Activated T-cell treated with anti-CD3 and anti-CD28 coated beads, Interleukin-2, amount 50 U/mL, for 24 hours (primary cell): ENCODE measurements at places on chromosomes 5 and 9.

- peak overlapping the region; percentile 86 for H3K4me3 ChIP-seq
- H3K27me3 ChIP-seq = peaks cover 27% of the 10 kb centered on the region
- H3K4me1 ChIP-seq = peaks cover 25% of the 10 kb centered on the region
- peaks cover 3% of the 10 kb centered on the region for H3K36me3 ChIP-seq
Measured at GRCh38 chr9:105245029-105245890, 809 bp downstream of the SLC44A1 start.

DNA sequence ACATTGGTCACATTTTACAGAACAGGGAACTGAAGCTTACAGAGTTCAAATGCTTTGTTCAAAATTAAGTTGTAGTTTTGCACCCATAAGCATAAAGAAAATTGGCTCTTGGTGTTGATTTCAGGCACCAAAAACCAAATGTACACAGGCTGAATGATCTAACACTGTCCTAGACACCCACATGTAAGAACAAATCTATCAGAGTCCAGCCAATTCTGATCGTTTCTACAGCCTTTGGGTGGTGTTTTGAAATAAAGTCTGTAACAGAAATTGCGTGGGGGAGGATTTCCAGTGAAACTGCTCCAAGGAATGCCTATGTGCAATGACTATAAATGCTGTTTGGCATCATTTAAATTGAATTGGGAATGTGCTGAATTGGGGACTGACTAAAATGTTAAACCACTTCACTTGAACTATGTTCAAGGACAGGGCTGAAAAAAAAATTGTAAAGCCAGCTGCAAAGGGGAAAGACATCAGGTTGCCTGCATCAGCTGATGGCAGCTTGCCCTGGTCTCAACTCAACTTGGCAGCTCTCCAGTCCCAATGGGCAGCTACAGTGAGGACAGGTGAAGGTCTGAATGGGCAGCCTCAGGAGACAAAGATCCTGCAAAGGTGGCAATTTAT, 92.2 kb upstream of the TRPC7 start:
- H3K4me3 ChIP-seq = no peak overlapping the region
- no peak for DNase-seq
- H3K4me1 ChIP-seq = no peaks in the 10 kb centered on the region
- H3K27ac ChIP-seq = no peak overlapping the region

DNA sequence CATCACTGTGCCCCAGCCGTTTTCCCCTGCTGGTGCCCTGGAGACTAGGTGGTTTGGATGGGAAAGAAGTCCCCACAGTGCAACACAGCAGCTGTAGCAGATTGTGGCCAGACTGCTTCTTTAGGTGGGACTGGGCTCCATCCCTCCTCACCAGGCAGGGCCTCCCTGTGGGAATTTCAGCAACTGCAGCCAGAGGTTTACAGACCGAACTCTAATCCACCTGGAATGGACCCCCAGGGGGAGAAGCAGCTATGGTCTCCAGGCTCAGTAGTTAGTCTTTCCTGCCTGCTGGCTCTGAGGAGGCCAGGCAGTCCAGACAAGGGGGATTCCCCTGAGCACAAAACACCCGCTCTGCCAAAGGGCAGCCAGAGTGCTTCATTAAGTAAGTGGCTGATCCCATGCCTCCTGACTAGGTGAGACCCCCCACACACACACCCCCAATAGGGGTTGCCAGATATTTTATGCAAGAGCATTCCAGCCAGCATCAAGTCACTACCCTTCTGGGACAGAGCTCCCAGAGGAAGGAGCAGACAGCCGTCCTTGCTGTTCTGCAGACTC, 188.9 kb downstream of the SGCD start:
- DNase-seq = no peak
- H3K36me3 ChIP-seq = no peaks in the 10 kb centered on the region
- no peak overlapping the region for H3K27ac ChIP-seq
- H3K4me1 ChIP-seq = no peaks in the 10 kb centered on the region

DNA sequence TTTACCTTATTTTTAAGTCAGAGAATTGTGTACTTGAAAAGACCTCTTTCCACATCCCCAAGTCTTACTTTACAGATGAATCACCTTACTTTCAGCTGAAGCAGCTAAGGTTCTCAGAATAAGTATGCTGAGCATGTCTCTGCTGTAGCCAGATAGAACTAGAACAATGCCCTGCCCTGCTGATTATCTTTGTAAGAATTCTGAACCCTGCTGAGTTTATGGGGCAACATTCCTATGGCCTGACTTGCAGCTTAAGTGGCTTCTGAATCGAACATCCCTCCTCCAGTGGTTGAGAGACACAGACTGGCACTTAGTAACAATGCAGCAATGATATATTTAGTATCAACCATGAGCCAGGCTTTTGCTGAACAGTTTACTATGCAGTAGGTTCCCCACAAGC, 592.0 kb upstream of the WWC1 start:
- H3K4me1 ChIP-seq = no peaks in the 10 kb centered on the region
- no peak for DNase-seq
- no peak overlapping the region for H3K4me3 ChIP-seq

- peaks cover 6% of the 10 kb centered on the region for H3K36me3 ChIP-seq
- no peak for DNase-seq
- peaks cover 50% of the 10 kb centered on the region for H3K4me1 ChIP-seq
- H3K4me3 ChIP-seq = peak overlapping the region; percentile 96
- H3K27ac ChIP-seq = no peak overlapping the region
Measured at GRCh38 chr5:96663608-96664007, 1.4 kb downstream of the CAST start.

DNA sequence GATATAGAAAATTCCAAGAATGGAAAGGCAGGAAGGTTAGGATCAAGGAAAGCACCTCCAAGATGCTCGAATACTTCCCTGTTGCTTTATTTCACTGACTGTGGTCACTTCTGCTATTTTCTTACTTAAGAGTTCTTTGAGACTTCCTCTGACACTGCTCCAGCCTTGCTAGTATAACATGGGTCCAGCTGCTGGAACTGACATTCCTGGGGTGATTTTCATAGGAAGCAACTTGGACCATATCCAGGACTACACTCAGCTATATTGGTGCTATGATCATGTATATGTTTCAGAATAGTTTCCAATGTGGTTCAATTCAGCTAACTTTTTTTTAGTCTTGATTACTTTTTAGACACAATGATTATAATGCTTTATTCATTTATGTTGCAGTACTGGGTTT, 81.6 kb upstream of the CKMT2 start:
- H3K27me3 ChIP-seq = no peaks in the 10 kb centered on the region
- peaks cover 46% of the 10 kb centered on the region for H3K36me3 ChIP-seq
- no peak for DNase-seq
- H3K4me1 ChIP-seq = peaks cover 19% of the 10 kb centered on the region

- no peaks in the 10 kb centered on the region for H3K4me1 ChIP-seq
- H3K27ac ChIP-seq = no peak overlapping the region
- no peaks in the 10 kb centered on the region for H3K27me3 ChIP-seq
Measured at GRCh38 chr5:2833556-2833955, 82.1 kb upstream of the IRX2 start.

GRCh38 chr5:123951582-123951977, 439.6 kb downstream of the CSNK1G3 start:
- H3K36me3 ChIP-seq = no peaks in the 10 kb centered on the region
- H3K27ac ChIP-seq = no peak overlapping the region
- H3K4me3 ChIP-seq = no peak overlapping the region
- DNase-seq = no peak
- H3K4me1 ChIP-seq = no peaks in the 10 kb centered on the region
- H3K27me3 ChIP-seq = no peaks in the 10 kb centered on the region

DNA sequence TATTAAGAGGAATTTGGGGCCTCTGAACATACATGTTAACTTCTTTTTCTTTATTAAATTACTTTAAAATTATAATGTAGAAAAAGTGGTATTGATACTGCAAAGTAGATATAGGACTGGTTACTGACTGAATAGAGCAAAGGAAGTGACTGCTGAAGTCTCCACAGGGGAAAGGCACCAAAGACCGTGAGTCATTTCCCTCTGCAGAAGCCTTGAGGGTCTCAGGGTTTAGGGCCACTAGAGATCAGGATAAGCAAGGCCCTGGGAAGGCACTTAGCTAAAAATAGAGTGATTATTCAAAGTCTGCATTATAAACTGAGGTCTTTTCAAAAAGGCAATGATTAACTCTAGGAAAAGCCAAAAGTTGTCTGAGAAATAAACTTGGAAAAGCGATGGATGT, 44.7 kb upstream of the ITGA1 start:
- H3K36me3 ChIP-seq = no peaks in the 10 kb centered on the region
- no peak for DNase-seq
- H3K4me1 ChIP-seq = peaks cover 70% of the 10 kb centered on the region
- peak overlapping the region; percentile 18 for H3K27ac ChIP-seq

GRCh38 chr5:117494188-117494587, 919.6 kb upstream of the SEMA6A start:
- no peaks in the 10 kb centered on the region for H3K27me3 ChIP-seq
- no peaks in the 10 kb centered on the region for H3K4me1 ChIP-seq
- H3K4me3 ChIP-seq = no peak overlapping the region
- no peaks in the 10 kb centered on the region for H3K36me3 ChIP-seq

GRCh38 chr5:31819926-31820516, 181.1 kb downstream of the PDZD2 start:
- no peak for DNase-seq
- no peaks in the 10 kb centered on the region for H3K36me3 ChIP-seq
- H3K4me3 ChIP-seq = no peak overlapping the region
- peaks cover 6% of the 10 kb centered on the region for H3K27me3 ChIP-seq

- no peaks in the 10 kb centered on the region for H3K4me1 ChIP-seq
- no peak for DNase-seq
- no peaks in the 10 kb centered on the region for H3K27me3 ChIP-seq
- peaks cover 86% of the 10 kb centered on the region for H3K36me3 ChIP-seq
- H3K27ac ChIP-seq = no peak overlapping the region
- H3K4me3 ChIP-seq = no peak overlapping the region
Measured at GRCh38 chr5:146273109-146273508, 65.5 kb upstream of the POU4F3 start.

DNA sequence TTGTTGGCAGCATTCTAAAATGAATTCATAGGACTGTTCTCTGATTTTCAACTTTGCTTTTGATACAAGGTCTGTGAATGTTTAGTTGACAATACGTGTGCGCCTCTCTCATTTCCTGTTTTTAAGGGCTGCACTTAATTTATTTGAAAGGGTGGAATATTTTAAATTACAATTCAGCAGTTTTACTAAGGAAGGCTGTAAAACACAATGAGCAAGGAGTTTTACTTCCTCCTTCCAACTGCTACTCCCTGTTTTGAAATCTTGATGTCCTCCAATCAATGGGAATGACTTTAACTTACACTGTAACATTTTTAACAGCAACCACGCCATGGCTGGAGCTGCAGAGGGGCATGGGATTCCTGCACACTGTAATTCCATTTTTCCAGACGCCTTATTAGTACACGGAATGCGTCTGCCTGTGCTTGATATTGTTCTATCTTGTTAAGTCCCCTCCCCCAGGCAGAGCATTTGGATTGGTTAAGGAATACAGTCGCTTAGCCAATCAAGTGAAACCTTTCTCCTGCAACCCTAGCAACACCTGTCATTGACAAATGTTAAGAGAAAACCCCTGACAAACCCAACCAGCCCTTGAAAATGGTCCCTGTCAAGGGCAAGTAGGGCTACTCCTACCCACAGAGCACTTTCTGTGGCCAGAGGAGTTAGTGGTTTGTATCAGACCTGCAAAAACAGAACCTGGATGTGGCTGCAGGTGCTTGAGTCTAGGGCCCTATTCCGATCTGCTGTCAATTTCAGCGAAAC, 12.5 kb upstream of the ZSWIM6 start:
- no peak overlapping the region for H3K27ac ChIP-seq
- H3K4me3 ChIP-seq = no peak overlapping the region
- DNase-seq = no peak

- no peaks in the 10 kb centered on the region for H3K36me3 ChIP-seq
- H3K4me1 ChIP-seq = no peaks in the 10 kb centered on the region
- peaks cover 13% of the 10 kb centered on the region for H3K27me3 ChIP-seq
- no peak for DNase-seq
- H3K4me3 ChIP-seq = no peak overlapping the region
Measured at GRCh38 chr9:21746550-21746949, 55.9 kb upstream of the MTAP start.

DNA sequence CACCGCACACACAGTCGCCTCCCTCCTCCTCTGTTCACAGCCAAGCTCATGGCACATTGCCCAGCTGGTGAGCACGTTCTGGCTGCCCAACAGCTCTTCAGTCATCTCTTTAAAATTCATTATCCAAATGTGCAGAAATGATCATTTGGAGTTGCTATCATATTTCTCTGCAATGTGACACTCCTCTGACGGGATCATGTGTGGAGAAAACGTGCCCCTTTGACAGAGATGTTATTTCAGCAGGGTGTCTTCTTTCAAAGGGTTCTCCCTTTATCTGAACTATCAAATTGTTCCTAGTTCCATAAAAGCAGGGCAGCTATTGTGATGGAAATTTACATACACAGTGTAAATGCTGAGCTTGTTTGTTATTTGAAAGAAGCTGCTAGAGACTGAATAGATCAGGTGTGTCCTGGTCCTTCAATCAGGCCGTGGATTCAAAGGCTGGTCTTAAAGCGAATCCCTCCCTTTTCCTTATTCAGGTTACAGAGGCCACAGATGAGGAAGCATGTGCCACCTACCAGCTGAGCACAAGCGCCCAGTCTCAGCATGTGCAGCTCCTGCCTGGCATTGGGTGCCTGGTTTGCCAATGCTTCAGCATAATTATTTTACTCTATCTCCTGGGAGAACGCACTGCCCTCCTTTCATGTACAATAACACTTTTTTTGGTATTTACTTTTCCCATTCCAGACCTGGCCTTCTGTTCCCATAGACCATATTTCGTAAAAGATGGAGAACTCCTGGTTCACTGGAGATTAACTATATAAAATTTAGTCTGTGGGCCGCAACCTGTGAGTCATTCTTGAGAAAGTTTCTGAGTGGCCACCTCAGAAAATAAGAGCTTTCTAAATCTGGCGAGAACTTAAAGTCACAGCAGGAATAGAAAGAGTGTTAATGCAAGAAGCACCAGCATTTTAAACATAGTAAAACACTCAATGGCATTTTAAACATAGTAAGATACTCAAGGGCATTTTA, 433.7 kb downstream of the ENC1 start:
- H3K36me3 ChIP-seq = no peaks in the 10 kb centered on the region
- peaks cover 13% of the 10 kb centered on the region for H3K27me3 ChIP-seq
- DNase-seq = no peak
- peaks cover 2% of the 10 kb centered on the region for H3K4me1 ChIP-seq
- H3K27ac ChIP-seq = no peak overlapping the region

- H3K4me3 ChIP-seq = no peak overlapping the region
- no peaks in the 10 kb centered on the region for H3K4me1 ChIP-seq
- H3K27me3 ChIP-seq = no peaks in the 10 kb centered on the region
- no peak for DNase-seq
Measured at GRCh38 chr9:88256216-88256615, 117.9 kb upstream of the SPATA31C2 start.
